Stimulated activated CD8-positive, alpha-beta memory T cell treated with anti-CD3 and anti-CD28 coated beads, Interleukin-7, amount 100 ng/mL, for 4 hours (primary cell): ENCODE measurements at places on chromosomes 16 and 17.
A peak's percentile ranks its signal among the peaks of the same experiment; 100 is the strongest.

GRCh38 chr17:17558431-17558830 is 33.1 kb downstream of the PEMT start:
- no peak for DNase-seq

DNA sequence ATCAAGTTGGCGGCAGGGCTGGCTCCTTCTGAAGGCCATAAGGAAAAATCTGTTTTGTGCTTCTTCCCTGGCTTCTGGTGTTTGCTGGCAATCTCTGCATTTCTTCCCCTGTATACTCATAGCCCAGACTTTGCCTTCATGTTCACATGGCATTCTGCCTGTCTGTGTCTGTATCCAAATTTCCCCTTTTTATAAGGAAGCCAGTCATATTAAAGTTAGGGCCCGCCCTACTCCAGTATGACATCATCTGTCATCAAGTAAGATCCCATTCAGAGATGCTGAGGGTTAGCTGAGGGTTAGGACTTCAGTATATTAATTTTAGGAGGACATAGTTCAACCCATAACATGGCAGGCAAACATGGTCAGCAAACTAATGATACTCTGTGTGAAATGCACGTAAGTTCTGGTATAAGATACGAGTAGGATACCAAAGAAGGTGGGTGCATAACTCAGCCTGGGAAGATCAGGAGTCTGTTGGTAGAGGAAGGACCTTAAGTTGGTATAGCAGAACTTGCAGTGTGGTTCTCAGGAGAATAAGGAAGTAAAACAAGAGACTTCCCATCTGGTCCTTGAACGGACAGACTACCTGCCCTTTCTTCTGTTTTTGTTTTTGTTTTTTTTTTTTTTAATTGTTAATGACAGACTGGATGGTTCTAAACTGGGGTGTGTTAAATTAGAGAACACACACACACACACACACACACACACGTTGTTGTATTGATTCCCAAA is 13.9 kb downstream of the MAP2K6 start:
- no peak for DNase-seq

GRCh38 chr17:55037828-55038227 is 69.3 kb downstream of the STXBP4 start:
- no peak for DNase-seq

- peak; percentile 8 for DNase-seq
Observed at GRCh38 chr17:73431401-73432205, 119.8 kb upstream of the CDC42EP4 start.

DNA sequence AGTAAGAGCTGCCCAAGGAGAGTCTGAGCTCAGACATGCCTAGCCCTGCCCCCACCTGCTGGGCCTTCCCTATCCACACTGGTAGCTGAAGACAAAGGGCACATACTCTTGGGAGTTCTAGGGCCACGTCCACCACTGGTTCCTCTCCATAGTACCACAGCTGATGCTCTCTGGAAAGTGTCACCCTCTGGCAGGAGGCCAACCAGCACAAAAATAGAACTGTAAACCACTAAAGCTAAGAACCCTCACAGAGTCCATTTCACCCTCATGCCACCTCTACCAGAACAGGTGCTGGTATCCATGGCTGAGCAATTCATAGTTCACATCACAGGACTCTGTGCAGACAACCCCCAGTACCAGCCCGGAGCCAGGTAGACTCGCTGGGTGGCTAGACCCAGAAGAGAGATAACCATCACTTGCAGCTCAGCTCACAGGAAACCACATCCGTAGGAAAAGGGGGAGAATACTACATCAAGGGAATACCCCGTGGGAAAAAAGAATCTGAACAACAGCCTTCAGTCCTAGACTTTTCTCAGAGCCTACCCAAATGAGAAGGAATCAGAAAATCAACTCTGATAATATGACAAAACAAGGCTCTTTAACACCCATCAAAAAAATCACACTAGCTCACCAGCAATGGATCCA is 115.3 kb downstream of the CEP112 start:
- no peak for DNase-seq

DNA sequence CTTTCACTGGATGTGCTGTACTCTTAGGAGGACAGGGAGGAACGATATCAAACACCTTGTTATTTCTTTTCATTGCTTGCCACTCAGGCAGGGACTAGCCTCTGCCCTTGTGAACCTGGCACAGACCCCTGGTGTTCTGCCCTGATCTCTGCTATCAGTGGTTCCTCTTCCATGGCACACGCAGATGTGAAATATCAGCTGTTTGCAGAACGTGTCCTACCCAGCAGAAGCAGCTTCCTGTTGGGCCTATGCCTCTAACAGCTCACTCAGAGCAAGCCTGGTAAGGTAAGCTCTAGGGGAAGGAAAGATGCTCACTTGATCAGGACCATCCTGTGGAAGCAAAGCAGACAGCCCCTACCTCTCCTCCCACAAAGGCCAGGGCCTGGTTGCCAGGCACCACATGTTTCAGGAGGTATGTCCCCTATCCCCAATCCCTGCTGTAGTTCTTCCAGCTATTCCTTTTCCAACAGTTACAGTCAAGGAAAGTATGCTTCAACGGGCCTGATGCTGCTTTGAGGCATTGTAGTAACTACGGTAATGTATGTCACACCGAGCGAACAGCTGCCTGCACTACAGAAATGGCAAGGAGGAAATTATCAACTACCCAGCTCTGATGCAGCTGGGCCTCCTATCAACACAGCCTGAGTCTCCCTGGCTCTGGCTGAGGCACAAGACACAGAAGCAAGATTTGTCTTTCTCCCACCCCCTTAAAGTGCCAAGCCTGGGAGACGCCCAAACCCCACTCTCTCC is 41.3 kb upstream of the GFOD2 start:
- no peak for DNase-seq

DNA sequence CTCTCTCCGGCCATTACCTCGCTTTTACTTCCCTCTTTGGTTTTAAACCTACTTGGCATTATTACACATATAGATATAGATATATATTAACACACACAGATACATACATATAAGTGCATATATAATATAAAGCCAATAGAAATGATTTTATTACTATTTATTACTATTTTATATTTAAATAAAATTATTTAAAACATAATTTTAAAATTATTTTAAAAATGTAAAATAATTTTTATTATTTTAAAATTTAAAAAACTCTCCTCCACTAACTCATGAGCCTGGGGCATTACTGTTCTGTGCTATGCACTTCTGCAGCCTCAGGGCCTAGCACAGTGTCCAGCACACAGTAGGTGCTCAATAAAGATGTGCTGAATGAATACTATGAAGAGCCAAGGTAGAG is 200.9 kb downstream of the SLC39A11 start:
- DNase-seq = no peak

- no peak for DNase-seq
Observed at GRCh38 chr17:333626-334396, 18.8 kb downstream of the RPH3AL start.

- DNase-seq = no peak
Observed at GRCh38 chr17:78016852-78017251, 58.3 kb downstream of the TNRC6C start.

- no peak for DNase-seq
Observed at GRCh38 chr17:76447931-76448652, 4.9 kb downstream of the UBE2O start.

- no peak for DNase-seq
Observed at GRCh38 chr17:74552037-74552436, 6.1 kb upstream of the CD300C start.

- DNase-seq = no peak
Observed at GRCh38 chr16:8867216-8867931, 1.4 kb downstream of the CARHSP1 start.

GRCh38 chr16:27698266-27698665 is 148.3 kb downstream of the KATNIP start:
- no peak for DNase-seq

GRCh38 chr17:75503976-75504346 is 11.4 kb downstream of the CASKIN2 start:
- DNase-seq = no peak

DNA sequence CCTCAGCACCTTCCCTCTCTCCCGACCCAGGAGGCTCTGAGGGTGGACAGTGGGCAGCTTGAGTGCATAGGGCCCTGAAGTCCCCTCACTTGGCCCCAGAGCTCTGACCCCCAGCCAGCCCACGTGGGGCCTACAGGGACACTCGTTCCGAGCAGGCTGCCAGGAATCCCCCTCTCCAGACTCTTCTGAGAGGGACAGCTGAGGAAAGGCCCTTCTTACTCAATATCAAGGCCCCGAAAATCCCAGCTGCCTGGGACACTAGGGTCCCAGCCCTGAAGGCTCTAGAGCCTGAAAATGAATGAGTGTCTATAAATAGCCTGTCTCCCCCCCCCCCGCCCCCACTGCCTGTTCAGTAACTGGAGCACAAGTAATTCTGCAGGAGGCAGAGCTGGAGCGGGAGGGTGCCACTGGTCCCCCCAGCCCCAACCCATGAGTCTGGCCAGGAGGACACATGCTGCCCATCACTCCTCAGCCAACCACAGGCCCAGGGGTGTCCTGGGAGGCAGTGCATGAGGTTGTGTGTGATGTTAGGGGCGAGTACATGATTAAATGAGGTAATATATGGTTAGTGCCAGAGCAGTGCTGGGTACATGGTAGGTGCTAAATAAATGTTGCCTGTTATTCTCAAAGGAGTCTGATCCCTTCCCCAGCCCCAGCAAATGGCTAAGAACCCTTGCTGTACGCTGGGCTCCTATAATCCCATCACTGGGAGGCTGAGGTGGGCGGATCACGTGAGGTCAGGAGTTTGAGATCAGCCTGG is 11.6 kb downstream of the ADAM11 start:
- no peak for DNase-seq

DNA sequence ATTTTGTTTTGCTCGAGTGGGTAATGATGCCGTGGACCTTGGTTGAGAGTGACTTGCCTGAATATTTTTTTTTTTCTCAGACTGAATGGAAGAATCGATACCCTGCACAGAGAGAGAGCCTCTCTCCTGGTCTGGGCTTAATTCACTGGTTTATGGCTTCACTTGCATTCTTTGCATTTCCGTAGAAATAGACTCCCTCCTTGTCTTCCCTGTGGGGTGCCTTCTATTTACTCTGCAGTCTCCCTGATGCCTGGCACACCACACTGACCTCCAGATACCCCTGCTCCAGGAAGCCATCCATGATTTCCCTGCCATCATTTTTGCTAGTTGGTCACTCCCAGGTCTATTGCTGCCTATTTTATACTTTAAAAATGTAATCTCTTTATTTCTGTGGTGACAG is 238.0 kb downstream of the SNX29 start:
- no peak for DNase-seq

DNA sequence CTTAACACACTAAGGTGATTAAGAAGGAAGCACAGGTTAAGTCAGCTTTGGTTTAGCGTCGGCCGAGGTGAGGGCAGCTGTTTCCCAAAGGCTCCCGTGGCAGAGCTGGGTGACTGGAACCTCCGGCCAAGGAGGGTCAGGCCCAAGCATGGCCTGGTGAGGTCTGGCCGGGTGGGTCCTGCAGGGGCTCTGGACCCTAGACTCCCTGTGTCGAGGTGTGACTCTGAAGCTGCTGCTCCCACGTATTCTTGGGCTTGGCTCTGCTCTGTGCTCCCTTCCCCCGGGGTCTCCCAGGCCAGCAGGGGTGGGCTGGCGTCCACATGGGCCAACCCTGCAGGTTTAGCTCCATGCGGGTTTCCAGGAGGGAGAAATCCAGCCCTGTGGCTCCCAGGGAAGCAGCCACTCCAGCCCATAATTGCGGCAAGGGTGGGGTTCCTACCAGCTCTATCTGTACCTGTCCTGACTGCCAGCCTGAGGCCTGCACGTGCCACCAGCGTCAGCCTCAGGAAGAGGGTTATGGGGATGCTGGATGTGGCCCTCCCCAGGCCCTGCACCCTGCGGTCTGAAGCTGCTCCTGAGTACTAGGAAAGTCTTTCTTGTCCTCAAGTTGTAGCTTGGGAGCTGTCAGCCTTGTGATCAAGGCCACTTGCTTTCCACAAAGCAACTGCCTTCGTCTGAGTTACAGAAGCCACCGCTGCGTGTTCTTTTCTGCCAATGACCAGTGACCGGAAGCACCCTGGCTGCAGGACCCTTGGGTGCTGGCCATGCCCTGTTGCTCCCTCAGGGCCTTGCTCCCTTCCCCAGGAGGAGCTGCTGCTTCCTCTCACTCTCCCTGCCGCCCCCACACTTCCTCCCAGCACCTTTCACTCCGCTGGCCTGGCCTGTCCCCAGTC is 4.8 kb downstream of the CDK5R1 start:
- DNase-seq = no peak

DNA sequence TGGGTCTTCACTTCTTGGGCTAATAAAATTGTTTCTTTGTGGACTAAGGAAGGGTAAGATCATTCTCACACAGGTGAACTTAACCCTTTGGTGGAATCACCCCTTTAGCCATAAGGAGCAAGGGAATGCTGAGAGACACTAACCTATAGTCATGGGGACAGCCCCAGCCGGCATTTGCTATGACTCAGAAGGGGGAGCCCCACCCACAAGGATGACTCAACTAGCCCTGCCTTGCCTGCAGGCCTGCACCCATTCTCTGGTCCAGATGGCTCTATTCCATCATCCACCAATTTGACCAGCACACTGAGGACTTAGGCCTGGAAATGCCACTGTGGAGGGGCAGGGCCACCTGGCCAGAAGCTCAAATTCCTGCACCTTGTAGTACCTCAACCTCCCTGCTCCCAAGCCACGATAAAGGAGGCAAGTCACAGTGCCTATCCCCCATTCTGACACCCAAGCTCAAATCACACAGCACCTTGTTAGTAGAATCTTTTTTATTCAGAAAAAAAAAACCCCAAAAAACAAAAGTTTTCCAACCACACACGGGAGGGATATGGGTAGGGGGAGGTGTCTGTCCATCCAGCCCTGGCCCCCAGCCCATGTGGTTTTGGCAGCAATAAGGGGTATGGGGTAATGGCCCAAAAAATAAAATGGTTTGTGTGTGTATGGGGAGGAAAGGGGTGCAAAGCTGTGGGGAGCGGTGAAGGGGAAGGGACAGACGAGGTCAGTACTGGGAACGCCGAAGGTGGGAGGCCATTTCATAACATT is 3.0 kb downstream of the PFN1 start:
- peak; percentile 76 for DNase-seq

- DNase-seq = no peak
Observed at GRCh38 chr16:77827032-77827431, 38.7 kb downstream of the VAT1L start.

- no peak for DNase-seq
Observed at GRCh38 chr16:57938484-57938883, 32.4 kb downstream of the CNGB1 start.

DNA sequence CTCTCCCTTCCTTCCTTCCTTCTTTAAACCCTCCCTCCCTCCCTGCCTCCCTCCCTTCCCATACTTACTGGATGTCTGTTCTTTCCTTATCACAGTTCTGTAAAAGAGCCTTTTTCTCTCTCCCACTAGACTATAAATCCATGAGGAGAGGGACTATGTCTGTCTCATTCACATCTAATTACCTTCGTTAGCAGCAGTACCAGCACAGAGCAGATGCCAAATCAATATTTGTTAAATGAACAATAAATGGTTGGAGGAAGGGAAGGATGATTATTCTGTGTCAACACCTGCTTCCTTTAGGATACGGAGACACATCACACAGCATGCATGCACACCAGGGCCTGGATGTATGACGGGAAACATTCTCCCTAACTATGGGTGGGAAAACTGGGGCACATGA is 94.2 kb downstream of the DNAH3 start:
- no peak for DNase-seq

DNA sequence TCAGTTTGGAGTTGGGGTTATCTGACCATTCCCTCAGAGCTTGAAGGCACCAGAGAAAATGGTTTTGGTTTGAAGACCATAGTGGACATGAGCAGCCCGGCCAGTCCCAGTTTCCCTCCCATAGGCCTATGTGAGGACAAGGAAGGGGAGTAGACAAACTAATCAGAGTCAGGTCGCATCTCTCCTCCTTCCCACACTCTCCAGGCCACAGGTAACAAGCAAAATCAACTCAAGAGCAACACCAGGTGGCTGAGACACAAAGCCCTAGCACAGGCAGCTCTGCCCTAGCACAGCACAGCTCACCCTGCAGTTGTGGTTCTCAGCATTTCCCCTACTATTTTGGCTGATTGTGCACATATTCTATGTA is 7.2 kb downstream of the SUPT4H1 start:
- DNase-seq = peak; percentile 57
